ENCODE measurements at places on chromosomes 3 and 15.

DNA sequence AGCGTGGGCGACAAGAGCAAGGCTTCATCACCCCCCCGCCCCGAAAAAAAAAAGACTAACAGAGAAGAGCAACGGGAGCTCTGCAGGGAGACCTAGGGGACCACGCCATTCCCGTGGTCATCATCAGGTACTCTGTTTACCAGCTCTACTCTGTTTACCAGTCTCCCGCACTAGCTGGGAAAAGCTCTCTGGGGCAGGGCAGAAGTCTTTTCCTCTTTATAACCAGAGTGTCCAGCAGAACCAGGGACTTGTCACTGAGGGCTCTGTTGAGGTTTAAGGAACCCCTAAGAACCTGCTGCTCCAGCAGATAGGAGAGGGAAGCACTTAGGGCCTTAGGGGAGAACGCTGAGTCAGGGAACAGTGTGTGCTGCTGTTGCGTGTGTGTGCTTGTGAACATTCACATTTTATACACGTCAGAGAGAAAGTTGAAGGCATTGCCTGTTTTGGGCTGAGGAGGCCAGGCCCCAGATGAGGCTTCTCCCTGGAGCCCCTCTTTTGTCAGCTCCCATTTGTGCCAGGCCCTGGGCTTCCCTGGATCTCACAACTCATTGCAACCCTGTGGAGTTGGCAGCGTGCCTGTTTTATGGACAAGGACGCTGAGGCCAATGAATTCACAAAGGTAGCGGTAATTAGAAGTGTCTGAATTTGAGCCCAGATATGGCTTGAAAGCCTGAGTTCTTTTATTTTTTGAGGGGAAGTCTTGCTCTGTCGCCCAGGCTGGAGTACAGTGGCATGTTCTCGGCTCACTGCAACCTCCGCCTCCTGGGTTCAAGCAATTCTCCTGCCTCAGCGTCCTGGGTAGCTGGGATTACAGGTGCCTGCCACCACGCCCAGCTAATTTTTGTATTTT is 24.2 kb upstream of the ERICH6 start:
- peak; percentile 16 for DNase-seq

GRCh38 chr3:72995337-72995736 is 1.3 kb upstream of the PPP4R2 start:
- no peak for DNase-seq

GRCh38 chr3:27554706-27555105 is 70.5 kb upstream of the SLC4A7 start:
- DNase-seq, result no peak

- DNase-seq, result no peak
These were observed at the start of gene LXN for GRCh38 chr3:158672215-158673176. Gene LXN, minus strand, starts transcription at chr3:158672648. Its CDS starts 170 bp downstream, at chr3:158672478.

- no peak for DNase-seq
These were observed 22.9 kb upstream of the ARIH1 start for GRCh38 chr15:72451224-72451623.

- DNase-seq, result no peak
These were observed 282.5 kb upstream of the CTDSPL start for GRCh38 chr3:37579181-37579580.

DNA sequence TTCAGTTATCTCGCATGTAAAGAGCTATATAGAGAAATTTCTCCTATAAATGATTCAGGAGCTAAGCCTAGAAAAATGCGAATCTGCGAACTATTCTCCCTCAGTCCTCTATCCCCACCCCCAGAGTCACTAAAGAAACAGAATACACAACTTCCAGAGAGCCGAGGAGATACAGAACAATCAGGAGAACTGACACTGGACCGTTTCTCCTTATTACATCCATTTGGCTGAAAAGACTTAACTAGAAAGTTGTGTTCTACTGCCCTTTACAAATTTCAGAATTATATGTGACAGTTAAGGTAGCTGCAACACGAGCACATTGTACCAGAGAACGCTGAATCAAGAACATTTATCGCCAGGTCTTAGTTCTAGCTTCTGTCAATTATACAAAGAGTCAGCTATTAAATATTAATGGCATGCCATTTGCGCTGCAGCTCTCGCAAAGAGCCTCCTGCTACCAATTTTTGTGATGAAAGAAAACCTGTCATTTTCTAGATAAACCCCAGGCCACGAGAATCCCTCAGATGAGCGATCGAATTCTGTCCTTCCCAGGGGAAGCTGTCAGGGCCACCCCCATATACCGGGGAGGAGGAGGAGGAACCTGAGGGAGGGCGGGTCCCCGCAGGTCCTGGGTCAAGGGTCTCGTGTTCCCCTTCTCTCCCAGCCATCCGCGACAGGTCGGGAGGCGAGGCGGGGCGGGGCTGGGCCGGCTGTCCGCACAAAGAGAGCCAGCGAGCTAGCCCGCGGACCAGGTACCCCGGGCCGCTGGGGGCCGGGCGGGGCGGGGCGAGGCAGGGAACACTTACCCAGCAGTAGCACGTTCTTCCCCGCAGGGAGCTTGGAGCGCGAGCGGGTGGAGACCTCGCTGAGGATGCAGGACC is 878 bp downstream of the DYNC1LI1 start:
- peak; percentile 63 for DNase-seq

- DNase-seq, result no peak
These were observed 93.8 kb downstream of the XRN1 start for GRCh38 chr3:142354076-142354475.

DNA sequence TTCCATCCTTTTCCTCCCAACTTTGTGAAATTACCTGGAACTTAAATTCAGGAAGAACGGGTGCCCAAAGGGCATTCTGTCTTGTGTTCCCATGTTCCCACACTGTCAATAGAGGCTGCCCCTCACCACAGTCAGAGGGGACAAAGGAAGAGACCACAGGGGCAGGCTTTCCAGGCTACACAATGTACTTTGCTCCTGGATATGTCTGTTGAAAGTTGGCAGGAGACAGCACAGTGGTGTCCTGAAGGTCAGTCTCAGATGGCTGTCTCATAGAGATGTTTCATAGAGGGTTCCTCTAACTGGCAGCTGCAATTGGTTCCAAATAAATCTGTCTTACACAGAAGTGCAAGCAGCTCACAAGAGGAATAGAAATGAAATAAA is 107.8 kb upstream of the TGFBR2 start:
- no peak for DNase-seq

GRCh38 chr3:53524566-53524965 is 30.2 kb downstream of the CACNA1D start:
- no peak for DNase-seq

GRCh38 chr3:149507491-149508324 is 33.2 kb downstream of the TM4SF4 start:
- no peak for DNase-seq

Measured in NCI-H2029 (cell line).